ENCODE measurements at places on chromosomes 5 and 9.

- DNase-seq: no peak
Observed at GRCh38 chr9:8633784-8634183, 834.2 kb upstream of the DMAC1 start.

- DNase-seq: no peak
Observed at GRCh38 chr5:168234133-168234532, 57.3 kb upstream of the WWC1 start.

GRCh38 chr5:171577042-171577758 is 157.8 kb downstream of the FGF18 start:
- no peak for DNase-seq

DNA sequence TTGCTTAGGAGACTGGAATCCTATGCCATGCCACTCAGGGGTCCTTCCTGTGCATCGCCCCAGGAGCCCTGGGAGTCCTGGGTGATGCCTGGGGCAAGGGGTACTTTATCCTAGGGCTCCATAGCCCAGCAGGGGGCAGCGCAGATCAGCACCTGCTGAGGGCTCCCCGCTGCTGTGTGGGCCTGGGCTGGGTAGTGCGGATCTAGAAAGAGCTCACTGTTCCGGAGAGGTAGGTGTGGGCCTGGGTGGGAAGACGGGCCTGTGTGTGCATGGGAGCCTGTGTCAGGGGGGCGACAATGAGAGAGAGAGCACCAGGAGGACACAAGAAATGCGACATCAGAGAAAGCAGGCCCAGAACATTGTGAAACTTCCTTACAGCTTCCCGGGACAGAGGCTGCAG is 11.4 kb upstream of the DAB2IP start:
- DNase-seq: peak; percentile 21

GRCh38 chr5:92674321-92674720 is 906.7 kb downstream of the NR2F1-AS1 start:
- DNase-seq: no peak

GRCh38 chr9:95645992-95646391 is 129.2 kb upstream of the PTCH1 start:
- peak; percentile 34 for DNase-seq

- no peak for DNase-seq
Observed at GRCh38 chr9:114008667-114009410, 69.3 kb downstream of the AMBP start.

DNA sequence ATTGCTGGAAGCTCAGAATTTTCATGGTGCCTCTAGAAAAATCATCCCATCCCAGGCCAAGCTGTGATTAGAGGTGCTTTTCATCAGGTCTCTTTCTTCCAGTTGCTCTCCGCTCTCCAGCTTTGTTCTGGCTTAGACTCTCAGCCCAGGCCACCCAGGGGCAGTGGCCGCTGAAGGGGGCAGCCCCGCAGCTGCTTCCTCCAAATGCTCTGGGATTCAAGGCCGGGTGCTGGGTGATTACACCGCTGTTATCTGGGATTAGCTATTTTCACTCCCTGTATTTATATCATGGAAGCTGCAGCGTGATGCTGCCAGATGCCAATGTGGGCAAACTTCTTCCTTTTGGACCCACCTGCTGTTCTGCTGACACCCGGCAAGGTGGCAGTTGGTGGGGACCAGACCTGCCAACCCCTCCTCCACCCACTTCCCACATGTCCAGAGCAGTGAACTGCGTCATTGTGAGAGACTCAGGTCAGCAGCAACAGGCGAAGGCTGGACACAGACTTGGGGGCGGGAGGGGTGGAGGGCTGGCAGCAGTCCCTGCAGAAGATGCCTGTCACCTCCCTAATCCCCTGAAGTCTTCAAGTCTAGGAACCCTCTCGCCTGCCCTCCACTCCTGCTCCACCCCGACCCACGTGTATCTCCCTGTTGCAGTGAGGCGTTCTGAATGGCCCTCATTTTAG is 33.9 kb upstream of the NKX2-5 start:
- no peak for DNase-seq

GRCh38 chr9:68719847-68720246 is 14.8 kb downstream of the PIP5K1B start:
- DNase-seq: no peak

DNA sequence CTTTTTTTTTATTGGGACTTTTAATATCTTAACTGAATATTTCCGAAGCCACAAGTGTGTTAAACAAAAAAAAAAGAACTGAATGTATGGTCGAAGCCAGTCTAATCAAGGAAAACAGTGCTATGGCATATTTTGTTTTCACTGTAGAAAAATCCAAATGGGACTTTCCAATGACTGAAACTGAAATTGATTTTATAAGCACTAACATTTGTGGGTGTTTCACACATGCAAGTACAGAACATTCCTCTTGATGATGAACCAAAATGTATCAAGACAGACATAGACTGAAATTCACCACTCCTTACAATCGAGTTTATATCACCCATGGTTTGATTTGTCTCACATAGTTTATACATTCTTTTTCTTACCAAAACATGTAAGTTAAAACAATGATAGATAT is 1026.8 kb downstream of the CDH18 start:
- no peak for DNase-seq

All from iris pigment epithelial cell (primary cell).